ENCODE measurements at places on chromosomes 13 and 19.

DNA sequence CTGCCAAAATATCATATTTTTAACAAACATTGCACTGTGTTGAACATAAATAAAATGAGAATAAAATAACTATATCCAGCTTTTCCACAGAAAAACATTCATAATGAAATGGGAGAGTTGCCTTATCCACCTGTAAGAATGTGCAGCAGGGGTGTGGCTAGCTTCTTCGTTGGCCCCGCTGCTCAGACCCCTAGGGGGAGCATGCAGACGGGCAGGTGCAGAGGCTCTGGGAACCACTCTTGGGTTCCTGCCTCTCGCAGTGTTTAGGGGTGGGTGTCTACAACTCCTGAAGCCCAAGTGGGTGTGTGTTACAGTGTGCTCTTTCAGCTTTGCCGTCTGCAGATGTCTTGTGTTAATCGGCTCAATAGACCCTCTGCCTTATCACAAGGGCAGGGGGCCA lies 121.7 kb downstream of the SLITRK5 start:
- no peak for DNase-seq

GRCh38 chr13:26709461-26709860 lies 51.1 kb downstream of the GPR12 start:
- DNase-seq, result no peak

DNA sequence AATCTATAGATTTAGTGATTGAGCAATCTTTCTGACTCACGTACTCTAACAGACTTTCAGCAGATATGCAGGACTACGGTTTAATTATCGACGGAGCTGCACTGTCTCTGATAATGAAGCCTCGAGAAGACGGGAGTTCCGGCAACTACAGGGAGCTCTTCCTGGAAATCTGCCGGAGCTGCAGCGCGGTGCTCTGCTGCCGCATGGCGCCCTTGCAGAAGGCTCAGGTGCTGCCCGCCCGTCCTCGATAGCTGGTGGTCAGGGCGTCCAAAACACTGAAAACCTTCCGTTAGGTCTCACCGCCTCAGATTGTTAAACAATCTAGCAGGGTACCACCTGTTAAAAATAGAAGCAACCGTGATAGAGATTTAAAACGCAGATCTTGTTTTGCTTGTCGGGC lies 113.2 kb upstream of the MCF2L start:
- DNase-seq, result no peak

DNA sequence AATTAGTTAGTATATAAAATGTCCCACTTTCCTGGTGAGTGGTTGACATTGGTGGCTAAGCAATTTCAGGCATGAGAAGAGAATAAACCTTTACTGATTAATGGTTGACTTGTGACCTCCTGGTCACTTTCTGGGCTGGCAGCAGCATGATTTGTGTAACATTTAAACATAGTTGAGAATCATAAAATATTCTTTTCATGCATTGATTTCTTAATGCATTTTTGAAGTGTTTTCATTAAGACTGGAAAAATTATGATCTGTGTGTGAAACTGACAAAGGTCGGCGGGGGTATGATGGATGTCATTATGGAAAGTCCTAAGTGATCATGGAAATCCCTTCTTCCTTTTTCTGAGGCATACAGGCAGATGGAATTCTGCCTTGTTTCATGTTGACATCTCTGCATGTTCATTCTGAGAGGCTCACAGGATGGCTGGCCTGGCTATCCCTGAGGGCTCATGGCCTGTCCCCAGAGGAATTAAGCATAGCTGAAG lies 98.7 kb upstream of the RNF113B start:
- DNase-seq, result peak; percentile 69

DNA sequence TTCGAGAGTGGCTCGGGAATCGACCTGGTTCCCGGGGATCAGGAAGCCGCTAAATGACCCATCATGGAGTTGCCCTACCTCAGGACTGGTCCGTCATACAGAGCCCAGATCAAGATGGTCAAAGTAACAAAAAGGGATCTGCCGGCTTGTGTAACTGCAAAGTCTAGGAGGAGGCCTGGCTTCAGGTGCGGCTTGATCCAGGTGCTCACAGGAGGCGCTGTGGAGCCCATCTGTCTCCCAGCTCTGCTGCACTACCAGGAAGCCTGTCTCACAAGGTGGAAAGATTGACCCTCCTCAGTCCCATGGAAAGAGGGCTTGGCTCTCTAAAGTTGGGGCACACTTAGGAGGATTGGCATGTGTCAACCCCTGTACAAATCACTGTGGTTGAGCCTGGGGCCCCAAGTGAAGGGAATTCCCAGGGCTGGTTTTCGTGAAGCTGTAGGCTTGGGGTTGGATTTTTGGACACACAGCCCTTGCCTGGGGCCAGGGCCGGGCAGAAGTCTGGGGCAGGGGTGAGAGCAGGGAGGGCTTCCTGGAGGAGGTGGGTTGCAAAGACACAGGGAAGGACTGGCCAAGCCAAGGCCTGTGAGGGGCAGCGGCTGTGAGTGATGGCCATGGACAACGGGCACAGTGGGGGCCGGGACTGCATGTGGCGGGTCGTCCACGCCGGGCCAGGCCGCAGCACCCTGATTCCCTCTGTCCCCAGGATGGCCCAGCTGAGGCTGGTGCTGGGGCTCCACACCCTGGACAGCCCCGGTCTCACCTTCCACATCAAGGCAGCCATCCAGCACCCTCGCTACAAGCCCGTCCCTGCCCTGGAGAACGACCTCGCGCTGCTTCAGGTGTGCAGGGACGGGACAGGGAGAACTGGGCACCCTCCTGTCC lies 4.2 kb downstream of the GZMM start:
- no peak for DNase-seq

DNA sequence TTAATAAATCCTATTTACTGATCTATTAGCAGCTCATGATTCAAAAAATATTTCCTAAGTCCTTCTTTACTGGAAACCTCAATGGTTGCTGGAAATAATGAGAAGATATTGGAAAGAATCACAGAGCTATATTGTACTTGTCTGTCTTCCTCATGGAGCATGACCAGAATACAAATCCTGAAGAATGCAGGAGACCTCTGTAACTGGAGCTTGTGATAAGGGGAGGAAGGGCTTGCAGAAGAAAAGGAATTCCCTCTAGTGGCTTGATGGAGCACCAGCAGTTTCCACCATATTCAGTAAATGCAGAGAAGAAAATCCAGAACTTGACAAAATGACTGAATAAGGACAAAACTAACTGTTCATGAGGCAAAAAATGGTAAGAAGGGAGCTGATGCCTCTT lies 1333.1 kb downstream of the EFNB2 start:
- peak; percentile 57 for DNase-seq

GRCh38 chr19:53870485-53870844 lies 2.8 kb downstream of the MYADM start:
- DNase-seq, result no peak

- peak; percentile 56 for DNase-seq
Measured at GRCh38 chr13:30026093-30026492, 175.7 kb upstream of the UBL3 start.

GRCh38 chr19:591099-591958 lies 1.6 kb downstream of the HCN2 start:
- DNase-seq, result no peak

- no peak for DNase-seq
Measured at GRCh38 chr13:41606646-41607045, 149.3 kb downstream of the RGCC start.

DNA sequence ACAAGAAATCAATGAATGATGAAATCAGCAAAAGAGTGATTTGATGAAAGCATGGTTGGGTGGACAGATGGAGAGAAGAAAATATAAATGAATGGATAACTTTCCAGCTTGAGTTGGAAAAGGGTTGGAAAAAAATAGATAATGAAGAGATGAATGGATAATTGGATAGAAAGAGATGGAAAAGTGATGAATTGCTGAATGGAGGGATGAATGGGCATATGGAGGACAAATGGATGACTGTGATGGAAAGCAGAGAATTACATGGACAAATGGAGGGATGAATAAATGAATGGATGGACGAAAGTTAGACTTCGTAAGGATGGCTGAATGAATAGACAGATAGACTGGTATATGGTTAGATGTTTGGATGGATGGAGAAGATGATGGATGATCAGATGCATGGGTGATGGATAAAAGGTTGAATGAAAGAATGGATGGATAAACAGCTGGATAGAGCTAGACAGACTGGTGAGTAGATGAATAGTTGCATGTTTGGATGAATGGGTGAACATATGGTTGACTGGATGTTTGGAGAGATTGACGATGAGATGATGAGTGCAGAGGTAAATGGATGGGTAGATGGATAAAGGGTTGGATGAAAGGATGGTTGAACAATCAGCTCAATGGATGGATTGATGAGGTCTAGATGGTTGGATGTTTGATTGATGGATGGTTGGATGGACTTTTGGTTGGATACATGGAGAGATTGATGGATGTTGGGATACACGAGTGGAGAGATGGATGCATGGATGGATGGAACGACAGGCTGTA lies 11.8 kb downstream of the LGALS7B start:
- DNase-seq, result no peak

DNA sequence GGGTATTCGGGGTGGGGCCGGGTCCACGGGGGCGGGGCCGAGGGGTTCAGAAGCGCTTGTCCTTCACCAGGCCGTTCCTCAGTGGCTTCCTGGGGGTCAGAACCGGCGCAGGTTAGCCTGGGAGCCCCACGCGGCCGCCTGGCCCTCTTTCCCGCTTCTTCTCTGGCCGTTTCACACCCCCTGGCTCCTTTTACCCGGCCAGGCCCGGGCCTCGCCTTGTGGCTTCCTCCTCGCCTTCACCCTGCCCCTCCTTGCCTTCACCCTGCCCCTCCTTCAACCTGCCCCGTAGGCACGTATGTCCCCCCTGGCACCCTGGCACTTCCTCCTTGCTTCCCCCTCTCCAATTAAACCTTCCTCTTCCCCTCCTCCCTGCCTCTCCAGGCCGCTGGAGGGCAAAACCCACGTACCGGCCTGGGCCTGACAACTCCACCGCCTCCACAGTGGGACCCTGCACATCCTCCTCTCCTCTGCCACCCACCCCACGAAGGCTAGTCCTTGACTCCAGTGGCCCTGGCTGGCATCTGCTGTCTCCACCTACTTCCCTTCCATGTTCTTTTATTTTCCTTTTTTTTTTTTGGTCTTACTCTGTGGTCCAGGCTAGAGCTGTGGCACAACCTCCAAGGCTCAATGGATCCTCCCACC lies 25.3 kb downstream of the CERS1 start:
- no peak for DNase-seq

- DNase-seq, result no peak
Measured at GRCh38 chr19:45117167-45117594, 24.2 kb downstream of the PPP1R37 start.

DNA sequence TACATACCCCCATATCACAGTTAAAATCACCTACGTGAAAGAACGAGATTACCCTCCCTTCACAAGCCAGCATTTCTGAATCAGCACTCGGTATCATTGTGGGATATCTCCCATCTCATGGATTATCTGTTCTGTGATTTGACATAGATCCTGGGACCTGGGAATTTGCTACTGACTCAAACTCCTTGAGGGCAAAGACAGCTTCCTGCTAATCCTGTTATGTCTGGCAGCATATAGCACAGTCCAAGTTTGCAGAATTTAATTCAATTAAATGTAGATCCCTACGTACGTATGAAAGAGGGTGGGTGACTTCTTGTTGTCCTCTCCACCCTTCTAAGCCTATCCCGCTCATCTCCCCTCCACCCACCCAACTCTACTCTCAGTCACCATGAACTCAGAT lies 476.5 kb downstream of the KLF5 start:
- DNase-seq, result no peak

GRCh38 chr13:105863300-105863920 lies 672.1 kb downstream of the EFNB2 start:
- DNase-seq, result no peak

DNA sequence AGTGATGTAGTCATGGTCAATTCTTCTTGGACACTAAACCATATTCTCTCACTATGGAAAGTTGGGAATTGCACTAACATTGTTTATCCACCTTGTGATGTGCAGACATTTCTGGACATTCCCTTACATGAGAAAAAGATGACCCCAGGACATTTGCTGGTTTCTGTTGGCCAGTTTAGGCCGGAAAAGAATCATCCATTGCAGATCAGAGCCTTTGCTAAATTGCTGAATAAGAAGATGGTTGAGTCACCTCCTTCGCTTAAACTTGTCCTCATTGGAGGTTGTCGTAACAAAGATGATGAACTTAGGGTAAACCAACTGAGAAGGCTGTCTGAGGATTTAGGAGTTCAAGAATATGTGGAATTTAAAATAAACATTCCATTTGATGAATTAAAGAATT lies at the start of gene UTP14C:
Gene UTP14C (plus strand): TSS at position 211 of the 400 bp plus-strand sequence. CDS start 4,114 bp downstream, outside the sequence.
- DNase-seq, result no peak

- no peak for DNase-seq
Measured at GRCh38 chr19:7874897-7875273, 695 bp upstream of the PRR36 start.

DNA sequence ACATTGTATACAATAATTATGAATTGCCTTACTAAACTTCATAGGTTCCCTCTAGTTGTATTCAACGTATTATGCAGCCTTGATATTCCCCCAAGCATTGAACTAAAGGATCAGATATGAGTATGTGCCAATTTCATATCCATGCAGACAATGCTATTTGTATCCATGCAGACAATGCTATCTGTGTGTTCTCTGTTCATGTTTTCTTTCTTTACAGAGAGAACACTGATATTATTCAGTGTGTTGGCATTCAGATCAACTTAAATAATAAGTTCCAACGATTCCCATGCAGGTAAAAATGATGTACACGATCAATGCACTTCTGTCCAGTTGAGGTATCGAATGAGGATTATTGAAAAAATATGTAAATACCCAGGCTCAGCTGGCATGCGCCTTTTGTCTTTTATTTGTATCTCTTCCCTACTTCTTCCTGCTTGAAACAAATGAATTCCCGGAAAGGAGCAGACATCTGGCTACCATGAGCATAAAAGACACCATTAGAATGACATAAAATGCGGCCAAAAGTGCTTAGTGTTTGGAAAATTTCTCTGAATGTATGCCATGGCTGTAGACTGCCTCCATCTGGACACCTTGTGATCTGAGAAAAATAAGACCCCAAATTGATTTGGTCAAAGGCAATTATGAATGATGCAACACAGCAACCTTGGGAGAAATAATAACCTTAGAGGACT lies 731.5 kb downstream of the SLITRK1 start:
- DNase-seq, result no peak

DNA sequence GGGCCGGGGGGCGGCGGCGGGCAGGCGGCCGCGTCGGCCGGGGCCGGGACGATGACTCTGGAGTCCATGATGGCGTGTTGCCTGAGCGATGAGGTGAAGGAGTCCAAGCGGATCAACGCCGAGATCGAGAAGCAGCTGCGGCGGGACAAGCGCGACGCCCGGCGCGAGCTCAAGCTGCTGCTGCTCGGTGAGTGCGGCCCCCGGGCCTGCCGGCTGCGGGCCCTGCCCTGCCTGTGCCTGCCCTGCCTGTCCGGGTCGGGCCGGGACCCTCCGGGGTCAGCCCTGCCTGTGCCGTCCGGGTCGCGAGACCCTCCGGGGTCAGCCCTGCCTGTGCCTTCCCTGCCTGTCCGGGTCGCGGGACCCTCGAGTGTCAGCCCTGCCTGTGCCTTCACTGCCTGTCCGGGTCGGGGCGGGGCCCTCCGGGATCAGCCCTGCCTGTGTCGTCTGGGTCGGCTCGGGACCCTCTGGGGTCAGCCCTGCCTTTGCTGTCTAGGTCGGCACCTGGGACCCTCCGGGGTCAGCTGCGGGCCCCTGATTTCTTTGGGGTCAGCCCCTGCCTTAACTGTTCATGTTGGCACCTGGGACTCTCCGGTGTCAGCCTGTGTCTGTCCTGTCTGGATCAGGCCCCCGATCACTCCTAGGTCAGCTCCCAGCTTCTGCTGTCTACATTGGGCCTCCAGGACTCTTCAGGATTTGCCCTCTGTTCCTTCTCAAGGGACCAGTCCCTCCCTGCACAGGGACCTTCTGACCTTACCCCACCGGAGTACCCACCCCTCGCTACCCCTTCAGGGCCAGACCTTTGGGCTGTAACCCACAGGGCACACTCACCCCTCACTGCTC lies 659 bp downstream of the GNA11 start:
- DNase-seq, result peak; percentile 15

- no peak for DNase-seq
Measured at GRCh38 chr13:36310417-36311108, 12.9 kb upstream of the CCDC169 start.
